NCI-H1417 (cell line): ENCODE measurements at places on chromosomes 11 and 22.
A peak's percentile ranks its signal among the peaks of the same experiment; 100 is the strongest.

DNA sequence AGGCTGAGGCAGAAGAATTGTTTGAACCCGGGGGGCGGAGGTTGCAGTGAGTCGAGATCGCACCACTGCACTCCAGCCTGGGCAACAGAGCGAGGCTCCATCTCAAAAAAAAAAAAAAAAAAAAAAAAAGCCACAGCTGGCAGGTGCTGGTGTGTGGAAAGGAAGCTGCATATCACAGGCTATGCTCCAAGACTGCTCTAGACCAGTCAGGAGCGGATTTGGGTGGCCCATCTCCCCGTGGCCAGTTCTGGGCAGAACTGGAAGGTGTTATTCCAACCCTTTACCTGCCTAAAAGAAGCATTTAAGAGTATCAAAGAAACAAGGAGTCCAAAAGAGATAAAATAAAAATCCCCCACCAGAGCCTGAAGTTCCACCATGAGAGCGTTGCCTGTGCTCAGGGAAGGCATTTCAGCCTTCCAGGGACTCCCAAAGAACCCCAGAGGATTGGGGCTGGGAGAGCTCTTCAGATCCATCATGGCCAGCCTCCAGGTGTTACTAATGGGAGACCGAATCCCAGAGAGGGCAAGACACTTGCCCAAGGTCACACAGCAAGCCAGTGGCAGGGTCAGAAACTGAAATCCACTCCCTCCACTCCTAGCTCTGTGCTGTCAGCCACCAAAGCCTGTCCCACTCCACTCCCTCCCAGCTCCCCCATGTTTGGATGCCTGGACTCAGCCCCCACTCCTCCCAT is 14.3 kb downstream of the MFNG start:
- DNase-seq, result no peak

- DNase-seq, result no peak
Measured at GRCh38 chr22:48365386-48365785, 1462.3 kb downstream of the BRD1 start.

GRCh38 chr11:123308077-123308476 is 113.0 kb upstream of the CLMP start:
- DNase-seq, result peak; percentile 72

GRCh38 chr11:72338741-72339140 is 94.8 kb upstream of the PHOX2A start:
- DNase-seq, result no peak

DNA sequence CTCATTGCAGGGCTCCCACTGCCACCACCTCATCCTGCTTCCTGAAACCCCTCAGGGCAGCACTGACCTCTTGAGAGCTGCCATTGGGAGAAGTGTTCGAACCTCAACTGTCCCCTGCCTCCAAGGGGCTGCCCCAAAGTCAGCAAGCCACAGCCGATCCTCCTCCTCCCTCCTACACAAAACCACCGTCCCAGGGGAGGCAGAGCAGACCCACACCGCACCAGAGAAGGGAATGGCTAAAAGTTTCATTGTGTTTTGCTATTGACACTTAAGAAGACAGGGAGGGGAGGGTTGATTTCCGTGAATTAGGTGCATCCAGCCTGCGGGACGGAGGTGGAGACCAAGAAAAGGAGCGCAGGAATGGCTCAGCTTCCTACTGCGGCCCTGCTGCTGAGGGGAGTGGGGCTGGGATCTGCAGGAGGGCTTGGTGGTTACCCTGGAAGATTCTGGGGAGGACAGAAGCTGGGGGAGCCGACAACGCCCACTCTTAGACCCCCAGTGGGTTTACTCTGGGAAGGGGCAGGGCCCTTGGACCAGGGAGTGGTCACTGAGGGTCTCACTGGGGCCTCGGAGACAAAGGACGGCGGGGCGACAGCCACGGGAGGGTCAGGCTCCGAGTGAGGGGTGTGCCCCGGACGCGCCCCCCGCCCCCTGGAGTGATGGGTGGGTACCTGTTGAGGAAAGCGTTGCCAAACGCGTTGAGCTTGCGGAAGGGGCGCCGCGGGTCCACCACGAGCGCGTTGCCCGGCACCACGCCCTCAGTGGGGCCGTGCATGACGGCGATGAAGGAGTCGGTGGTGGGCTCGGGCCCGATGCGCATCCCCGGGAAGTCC is 815 bp downstream of the EHD1 start:
- DNase-seq, result no peak

DNA sequence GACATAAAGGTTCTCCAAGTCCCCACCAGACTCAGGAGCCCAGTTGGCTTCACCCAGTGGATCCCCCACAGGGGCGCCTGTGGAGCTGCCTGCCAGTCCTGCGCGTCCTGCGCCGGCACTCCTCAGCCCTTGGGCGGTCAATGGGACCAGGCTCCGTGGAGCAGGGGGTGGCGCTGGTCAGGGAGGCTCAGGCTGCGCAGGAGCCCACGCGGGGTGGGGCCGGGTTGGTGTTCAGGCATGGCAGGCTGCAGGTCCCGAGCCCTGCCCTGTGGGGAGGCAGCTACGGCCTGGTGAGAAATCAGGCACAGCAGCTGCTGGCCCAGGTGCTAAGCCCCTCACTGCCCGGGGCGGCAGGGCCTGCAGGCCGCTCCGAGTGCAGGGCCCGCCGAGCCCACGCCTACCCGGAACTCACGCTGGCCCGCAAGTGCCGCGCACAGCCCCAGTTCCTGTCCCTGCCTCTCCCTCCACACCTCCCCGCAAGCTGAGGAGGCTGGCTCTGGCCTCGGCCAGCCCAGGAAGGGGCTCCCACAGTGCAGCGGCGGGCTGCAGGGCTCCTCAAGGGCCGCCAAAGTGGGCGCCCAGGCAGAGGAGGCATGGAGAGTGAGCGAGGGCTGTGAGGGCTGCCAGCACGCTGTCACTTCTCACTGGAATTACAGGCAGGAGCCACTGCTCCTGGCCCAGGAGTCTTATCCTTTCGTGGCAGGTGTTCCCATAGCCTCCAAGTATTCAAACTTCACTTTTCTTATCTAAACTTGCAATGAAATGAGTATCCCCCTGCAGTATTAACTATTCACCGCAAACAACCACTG is 22.8 kb upstream of the ZBTB44 start:
- no peak for DNase-seq

- no peak for DNase-seq
Measured at GRCh38 chr11:45431046-45432018, 145.2 kb upstream of the SYT13 start.

- no peak for DNase-seq
Measured at GRCh38 chr11:47051217-47051616, 114.7 kb downstream of the CSTPP1 start.

DNA sequence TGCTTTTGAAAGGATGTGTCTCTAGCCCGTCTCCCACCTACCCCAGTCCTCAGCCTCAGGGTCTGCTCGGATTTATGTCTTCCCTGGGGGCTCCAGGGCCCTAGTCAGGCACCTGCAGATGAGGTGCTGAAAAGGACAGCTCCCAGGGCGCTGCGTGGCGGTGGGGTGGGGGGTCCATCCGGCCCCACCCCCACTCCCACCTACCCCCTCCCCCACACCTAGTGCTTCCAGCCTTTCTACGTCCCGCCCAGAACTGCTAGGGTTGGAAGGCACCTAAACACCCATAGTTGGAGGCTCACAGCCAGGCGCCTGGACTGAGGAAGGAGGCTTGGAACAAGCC is 1.4 kb upstream of the ROBO3 start:
- no peak for DNase-seq

- DNase-seq, result no peak
Measured at GRCh38 chr11:77515483-77515882, 41.6 kb upstream of the PAK1 start.

GRCh38 chr11:104649002-104649401 is 249.3 kb downstream of the CASP12 start:
- no peak for DNase-seq

GRCh38 chr11:116409238-116409637 is 363.5 kb downstream of the BUD13 start:
- DNase-seq, result peak; percentile 61
